ENCODE measurements at places on chromosomes 4 and X.

- peak; percentile 28 for DNase-seq
Measured at GRCh38 chrX:85244450-85245211, 840 bp downstream of the ZNF711 start.

DNA sequence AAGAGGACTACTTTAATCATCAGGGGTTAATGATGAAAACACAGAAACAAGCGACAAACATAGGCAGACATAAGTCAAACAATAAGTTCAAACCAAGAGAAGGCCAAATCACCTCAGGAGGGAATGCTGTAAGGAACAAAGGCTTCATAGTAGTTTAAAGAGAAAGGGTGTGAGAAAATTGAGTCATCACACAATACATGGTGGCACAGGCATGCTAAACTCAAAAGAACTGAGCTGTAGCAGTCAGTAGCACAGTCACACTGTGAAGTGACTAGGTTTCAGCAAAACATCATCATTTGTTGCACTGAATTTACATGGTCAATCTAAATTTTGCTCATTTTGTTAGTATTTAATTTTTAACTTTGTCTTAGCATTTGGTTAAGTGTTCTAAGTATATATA lies 24.2 kb downstream of the SMC1A start:
- DNase-seq: no peak

GRCh38 chr4:108453366-108453765 lies 167.0 kb upstream of the RPL34 start:
- DNase-seq: no peak

- no peak for DNase-seq
Measured at GRCh38 chrX:37757082-37757481, 22.8 kb upstream of the CYBB start.

DNA sequence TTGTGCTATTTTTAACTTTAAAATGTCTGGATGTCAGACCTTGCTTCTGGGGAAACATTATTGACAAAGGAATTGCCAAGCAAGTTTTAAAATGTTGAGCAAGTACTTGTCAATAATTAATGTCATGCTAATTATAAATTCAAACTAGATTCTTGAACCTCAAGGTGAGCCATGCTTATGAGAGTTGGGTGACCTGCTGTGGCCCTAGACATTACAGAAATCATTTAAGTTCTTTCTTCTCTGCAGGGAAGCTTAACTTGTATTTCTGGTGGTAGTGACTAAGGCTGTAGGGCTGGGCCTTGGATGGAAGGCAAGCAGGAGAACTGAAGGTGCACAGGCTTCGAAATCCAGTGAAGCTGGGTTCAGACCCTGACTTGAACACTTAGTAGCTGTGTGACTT lies 14.8 kb upstream of the UCHL1 start:
- DNase-seq: no peak

DNA sequence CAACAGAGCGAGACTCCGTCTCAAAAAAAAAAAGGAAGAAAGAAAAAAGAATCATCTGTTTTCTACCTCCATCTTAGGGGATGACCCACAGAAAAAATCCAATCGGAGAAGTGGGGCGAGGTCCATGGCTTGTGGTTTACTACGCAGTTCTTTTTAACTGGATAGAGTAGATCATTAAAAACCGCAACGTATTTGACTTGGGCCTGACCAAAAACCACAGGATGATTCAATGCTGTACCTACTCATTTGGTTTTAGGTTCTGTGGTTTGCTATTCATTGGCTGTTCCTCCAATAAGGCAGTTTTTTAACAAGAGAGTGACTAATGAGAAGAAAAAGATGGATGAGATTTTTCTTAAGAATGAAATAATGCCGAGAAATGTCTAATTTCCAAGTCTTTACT lies 83.7 kb downstream of the FREM3 start:
- no peak for DNase-seq

DNA sequence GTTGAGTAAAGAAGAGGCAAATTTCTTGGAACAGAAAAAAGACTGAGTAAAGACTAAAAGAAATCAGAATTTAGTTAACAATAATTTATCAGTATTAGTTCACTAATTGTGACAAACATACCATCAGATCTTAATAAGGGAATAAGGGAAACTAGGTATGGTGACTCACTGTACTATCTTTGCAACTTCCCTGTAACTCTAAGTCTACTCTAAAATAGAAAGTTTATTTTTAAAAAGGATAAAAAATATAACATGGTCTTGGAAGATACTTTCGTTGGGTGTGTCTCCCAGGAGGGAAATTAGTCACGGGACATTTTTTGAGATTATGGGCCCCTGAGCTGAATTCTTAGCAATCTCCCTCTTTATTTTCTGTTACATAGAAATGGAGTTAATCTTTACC lies 97.3 kb downstream of the EMCN start:
- DNase-seq: no peak

DNA sequence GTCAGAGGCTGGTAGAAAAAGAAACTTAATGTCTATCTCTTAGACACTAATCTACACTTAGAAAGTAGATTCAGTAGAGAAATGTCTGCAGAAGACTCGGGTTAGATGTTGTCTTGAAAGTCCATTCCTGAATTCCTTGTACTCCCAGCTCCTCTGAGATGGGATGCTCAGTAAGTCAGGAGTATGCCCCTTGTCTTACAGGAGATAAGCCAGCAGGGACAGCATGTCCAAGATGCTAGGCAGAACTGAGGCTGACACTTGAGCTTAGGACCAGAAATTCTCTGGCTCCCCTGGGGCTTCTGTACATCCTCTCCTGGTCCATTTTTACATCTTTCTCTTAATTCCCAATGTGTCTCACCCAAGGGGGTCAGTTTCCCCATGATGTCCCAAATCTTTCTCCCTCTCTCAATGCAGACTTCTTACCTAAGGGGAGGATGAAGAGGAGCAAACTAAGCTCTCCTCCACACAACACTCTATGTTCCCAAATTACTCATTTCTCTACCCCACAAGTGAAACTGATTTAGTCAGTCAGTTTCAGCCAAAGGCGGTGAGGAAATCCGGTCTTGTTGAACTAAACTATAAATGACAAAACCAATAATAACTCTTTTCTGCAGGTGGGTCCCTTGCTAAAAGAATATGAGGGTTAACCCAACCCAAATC lies 558.2 kb upstream of the DIPK2B start:
- no peak for DNase-seq

DNA sequence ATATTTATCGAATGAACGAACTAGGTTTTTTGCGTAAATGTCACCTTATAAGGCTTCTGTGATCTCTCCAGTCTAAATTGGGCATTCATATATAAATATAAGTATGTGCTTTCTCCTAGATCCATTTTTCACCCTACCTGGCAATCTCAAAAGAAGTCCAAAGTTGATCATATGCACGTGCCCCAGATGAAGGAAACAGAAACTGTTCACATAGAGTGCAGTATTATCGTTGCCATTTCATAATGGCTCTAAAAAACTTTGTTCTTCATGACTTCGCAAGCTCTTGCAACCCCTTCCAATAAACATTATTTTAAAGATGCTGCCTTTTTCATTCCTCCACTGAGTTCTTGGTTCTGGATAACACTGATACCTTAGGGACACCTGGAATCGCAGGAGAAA lies 708 bp downstream of the INTS12 start:
- no peak for DNase-seq

DNA sequence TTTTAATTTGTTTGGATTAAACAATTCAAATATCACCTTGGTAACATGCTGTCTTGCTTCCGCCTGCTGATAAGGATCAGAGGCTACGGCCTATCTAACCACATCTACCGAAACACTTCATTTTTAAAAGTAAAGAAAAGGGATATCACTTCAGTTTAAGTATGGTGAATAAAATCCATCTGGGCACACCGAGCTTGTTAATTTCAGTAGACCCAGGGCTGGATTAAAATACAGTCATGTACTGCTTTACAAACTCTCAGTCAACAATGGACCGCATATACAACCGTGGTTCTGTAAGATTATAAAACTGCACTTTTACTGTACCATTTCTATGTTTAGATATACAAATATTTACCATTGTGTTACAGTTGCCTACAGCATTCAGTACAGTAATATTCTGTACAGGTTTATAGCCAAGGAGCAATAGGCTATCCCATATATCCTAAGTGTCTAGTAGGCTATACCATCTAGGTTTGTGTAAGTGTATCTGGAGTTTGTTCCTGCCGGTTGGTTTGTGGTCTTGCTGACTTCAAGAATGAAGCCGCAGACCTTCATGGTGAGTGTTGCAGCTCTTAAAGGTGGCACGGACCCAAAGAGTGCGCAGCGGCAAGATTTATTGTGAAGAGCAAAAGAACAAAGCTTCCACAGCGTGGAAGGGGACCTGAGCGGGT lies 40.0 kb downstream of the SEPTIN11 start:
- no peak for DNase-seq

GRCh38 chr4:75916091-75916661 lies 13.9 kb upstream of the PPEF2 start:
- peak; percentile 28 for DNase-seq

DNA sequence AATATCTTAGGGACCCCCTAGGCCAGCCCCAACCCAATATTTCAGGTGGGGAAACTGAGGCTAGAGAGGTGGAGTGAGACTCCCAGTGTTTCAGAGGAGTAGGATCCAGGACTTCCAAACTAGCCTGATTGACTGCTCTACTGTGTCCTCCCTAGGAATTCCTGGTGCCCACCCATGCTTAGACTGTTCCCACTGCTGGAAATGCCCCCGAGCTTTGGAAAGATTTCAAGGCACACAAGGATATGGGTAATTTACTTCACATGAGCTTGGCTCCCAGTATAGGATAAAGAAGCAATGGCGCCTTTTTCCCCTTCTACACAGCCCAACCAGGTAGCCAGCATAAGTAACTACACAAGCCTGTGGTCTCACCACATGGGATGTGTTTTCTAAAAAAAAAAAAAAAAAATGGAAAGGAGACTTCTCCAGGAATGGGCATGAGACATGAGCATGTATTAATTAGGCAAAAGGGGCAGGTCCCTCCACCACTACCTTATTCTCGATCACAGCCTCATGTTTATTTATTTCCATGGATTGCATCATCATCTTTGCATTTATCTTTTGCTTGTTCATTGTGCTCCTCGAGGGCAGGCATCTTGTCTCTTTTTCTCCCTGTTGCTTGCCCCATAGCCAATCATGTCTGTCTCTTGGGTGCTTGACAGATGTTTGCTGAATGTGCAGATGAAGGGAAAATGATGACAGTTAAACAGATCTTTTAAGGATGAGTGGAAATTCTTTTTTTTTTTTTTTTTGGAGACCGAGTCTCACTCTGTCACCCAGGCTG lies 66.7 kb downstream of the DRD5 start:
- DNase-seq: no peak

GRCh38 chrX:13215729-13216128 lies 104.1 kb downstream of the ATXN3L start:
- no peak for DNase-seq

DNA sequence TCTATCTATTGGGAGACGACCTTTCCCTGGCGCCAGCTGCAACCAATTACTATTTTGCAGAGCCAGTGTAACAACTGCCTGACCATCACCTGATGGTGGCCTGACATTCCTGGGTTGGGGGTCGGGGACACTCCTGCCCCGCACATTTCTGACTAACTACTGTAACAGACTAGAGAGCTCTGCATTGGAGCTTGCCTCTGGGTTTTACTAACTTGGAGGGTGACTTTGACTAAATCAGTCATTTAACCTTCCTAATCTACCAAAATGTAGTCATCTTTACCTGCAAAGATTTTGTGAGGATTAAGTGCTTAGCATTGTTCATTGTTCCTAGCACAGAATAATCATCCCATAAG lies 37.5 kb upstream of the ABCG2 start:
- no peak for DNase-seq

- DNase-seq: peak; percentile 77
Measured at GRCh38 chrX:153687121-153688039, at the start of gene SLC6A8. SLC6A8 (plus strand) TSS chrX:153687926; CDS start chrX:153688575, 649 bp downstream.

DNA sequence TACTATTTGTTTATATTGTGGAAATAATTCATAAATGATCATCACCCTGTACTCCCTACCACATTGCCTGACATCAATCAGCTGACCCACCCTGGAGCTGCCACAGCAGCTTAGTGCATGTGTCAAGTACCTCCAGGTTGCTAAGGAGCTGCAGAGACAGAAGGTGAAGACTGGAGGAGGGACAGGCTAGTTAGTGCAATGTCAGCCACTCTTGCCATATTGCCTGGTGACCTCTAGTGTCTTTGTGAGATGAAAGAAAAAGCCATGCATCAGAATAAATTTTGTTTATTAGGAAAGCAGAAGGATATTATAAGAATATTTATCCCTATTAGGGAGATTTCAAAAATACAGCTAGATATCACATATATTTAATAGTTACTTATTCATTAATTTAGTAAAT lies 243.9 kb upstream of the FAT4 start:
- DNase-seq: peak; percentile 28

- no peak for DNase-seq
Measured at GRCh38 chr4:628311-628741, 3.0 kb downstream of the PDE6B start.

- DNase-seq: no peak
Measured at GRCh38 chr4:118373614-118374255, 20.9 kb upstream of the PRSS12 start.

- DNase-seq: no peak
Measured at GRCh38 chrX:66408507-66408906, 230.4 kb downstream of the EDA2R start.

- peak; percentile 73 for DNase-seq
Measured at GRCh38 chr4:25030277-25031076, at the start of gene LGI2. LGI2 (minus strand) TSS chr4:25030946; CDS start chr4:25030693, 253 bp downstream.

DNA sequence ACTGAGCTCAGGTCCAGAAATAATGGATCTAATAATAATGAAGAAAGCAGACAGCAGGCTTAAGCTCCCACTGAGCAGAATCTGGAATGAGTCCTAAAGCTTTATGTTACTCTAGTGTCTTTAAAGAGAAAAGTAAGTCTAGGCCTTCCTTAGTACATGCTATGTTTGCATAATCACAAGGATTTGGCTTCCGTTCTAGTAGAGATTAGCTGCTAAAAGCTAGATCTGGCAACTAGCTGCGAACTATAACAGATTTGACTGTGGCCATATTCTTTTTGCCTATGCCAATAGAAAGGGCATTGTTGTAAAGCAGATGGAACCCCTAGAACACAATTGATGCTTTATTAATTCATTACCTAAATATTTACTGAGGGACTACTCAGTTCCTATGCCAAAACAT lies 19.0 kb downstream of the COX7B2 start:
- DNase-seq: no peak

- DNase-seq: no peak
Measured at GRCh38 chr4:154562697-154563254, at the start of gene FGB. FGB (plus strand) TSS chr4:154563011; CDS start chr4:154563019, 8 bp downstream.

DNA sequence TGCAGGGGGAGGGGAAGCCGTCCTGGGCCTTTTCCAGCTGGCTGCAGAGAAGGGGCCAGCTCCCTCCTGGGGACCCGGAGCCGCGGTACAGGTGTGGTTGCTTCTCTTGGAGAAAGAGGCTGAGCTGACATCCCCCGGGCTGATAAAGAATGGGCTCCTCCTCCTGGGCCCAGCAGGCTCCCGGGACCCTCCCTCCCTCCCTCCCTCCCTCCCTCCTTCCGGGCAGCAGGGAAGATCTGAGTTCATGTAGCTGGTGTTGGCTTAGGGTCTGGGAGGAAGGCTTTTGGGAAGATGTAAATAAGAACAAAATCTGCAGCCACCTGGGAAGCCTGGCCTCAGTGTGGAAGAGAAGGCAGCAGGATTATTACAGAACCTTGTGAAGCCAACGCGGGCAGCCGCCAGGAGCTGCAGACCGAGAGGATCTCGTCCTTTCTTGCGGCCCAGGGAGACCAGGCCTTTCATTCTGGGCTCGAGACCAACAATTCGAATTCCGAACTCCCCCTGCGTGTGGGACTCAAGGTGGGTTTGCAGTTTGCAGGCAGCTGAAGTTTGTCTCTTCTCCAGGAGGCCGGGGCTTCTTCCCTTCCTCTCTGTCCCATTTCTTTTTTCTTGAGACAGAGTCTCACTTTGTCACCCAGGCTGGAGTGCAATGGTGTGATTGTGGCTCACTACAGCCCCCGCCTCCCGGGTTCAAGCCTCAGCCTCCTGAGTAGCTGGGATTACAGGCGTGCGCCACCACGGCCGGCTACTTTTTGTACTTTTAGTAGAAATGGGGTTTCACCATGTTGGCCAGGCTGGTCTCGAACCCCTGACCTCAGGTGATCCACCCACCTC lies at the start of gene PLCXD1:
Gene PLCXD1, plus strand, starts transcription at position 216 of the 834 bp plus-strand sequence. CDS start 2,807 bp downstream, outside the sequence.
- peak; percentile 72 for DNase-seq

Measured in glutamatergic neuron (in vitro differentiated cells).